Hypothalamus (tissue), 51 donors: ENCODE measurements at places on chromosomes 4 and X.
A peak's percentile ranks its signal among the peaks of the same experiment; 100 is the strongest.

- no peak for DNase-seq
These were observed 91.7 kb upstream of the KDR start for GRCh38 chr4:55216863-55217635.

- DNase-seq, result peak; percentile 84
These were observed 288.3 kb downstream of the CHIC1 start for GRCh38 chrX:73851014-73852009.

DNA sequence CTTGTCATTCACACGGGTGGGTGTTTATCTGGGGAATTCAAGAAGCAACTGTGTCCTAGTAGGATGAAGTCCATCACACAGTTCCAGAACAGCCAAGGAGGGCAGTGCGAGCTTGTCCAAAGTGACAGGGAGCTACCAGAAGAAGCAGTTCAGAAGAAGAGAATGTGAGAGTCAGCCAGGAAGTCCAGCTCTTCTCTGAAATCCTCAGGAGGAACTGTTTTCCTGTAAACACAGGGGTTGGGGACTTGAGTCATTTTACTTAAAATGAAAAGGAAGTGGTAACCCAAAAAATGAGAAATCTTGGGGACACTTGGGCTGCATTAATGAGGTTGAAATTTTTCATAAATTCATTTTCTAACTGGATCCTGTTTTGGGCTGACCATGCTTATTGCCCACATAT lies 8.2 kb upstream of the TLR10 start:
- no peak for DNase-seq

DNA sequence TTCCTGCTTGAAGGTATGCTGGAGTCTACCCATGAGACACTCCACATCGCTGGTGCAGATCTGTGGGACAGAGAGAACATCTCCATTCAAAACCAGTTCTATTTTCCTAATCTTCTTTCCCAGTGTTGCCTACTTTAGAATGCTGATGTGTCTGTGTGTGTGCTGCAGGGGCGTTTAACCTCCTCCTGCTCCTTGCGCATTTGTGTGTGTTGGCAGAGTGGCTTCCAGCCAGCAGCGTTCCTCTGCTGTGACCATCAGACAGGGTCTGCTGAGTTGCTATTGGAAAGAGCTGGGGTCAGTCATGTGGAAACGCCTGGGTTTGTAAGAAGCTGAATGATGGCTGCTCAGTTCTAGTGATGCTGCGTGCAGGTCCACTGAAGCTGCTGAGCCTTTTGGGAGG lies 223.6 kb downstream of the RBMX2 start:
- no peak for DNase-seq

- DNase-seq, result no peak
These were observed 328.3 kb downstream of the GBA3 start for GRCh38 chr4:23021040-23021439.
